ENCODE measurements at places on chromosomes 6 and 20. TPM values are rescaled to one million over a fixed set of nuclear protein-coding genes. Genes with fewer than 3 reads are reported as not detected.

SAMD10 gene
- 1.6 TPM for total RNA-seq

DNA sequence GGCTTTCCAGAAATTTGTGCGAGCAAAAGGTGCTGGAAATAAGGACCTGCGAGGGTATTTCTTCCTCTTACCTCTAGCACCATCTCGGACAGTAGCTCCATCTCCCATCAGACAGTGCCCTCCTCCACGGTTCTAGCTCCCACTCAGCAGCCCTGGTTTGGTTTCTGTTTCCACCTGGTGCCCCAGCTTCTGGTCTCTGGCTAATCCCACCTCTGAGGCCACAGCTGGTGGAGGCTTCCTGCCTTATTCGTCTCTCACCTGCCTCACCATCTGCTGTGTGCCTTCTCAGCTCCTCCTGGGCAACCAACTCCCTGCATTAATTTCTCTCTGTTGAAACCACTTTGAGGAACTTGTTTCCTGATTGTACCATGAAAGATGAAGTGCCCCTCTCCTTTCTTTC is 162.4 kb upstream of the CDYL start:
- no peaks in the 10 kb centered on the region for H3K27me3 ChIP-seq
- no peak for DNase-seq
- no peaks in the 10 kb centered on the region for H3K36me3 ChIP-seq
- H3K27ac ChIP-seq, result no peak overlapping the region
- H3K4me1 ChIP-seq, result no peaks in the 10 kb centered on the region

OLIG3 gene
- not detected for total RNA-seq

DNA sequence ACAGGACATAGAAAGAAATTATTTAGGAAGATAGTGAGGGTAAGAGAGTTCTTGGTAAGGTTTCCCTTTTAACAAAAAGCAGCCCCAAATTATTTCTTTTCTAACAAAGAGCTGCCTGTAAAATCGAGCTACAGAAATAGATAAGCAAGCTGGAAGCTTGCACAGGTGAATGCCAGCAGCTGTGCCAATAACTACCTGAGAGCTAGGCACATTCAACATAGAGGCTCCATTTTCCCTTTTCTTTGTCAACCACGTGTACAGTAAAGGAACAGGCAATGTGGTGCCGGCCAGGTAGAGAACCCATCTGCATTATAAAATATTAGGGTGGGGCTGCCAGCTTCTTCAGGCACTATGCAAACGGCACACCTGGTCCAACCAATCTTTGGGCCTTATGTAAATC is 341.6 kb upstream of the JAG1 start:
- H3K27ac ChIP-seq, result no peak overlapping the region
- no peak for DNase-seq
- H3K36me3 ChIP-seq, result no peaks in the 10 kb centered on the region
- no peak overlapping the region for H3K4me3 ChIP-seq
